ENCODE measurements at places on chromosomes 12 and 14.
A peak's percentile ranks its signal among the peaks of the same experiment; 100 is the strongest.

- DNase-seq: peak; percentile 70
Measured at GRCh38 chr12:113439606-113440030, 17.4 kb downstream of the SDSL start.

DNA sequence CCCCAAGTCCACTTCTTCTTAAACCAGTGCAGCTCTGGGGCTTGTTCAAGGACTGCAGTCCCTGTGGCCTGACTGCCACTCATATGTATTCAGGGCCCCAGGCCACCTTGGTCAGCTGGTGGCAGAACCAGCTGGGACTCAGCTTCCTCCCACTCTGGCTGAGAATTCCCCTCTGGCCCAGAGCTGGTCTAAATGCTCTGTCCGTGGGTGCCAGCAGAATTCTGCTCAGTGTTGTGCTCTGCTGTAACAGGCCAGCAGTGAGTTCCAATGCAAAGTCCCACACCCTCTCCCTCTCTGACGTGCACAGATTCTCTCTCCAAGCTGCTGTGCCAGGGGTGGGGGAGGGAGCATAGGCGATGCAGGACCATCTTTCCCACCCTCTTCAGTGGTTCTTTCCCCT, 210.4 kb upstream of the RGS6 start:
- no peak for DNase-seq

- peak; percentile 74 for DNase-seq
Measured at GRCh38 chr12:1171657-1172408, 180.8 kb downstream of the ERC1 start.

- DNase-seq: no peak
Measured at GRCh38 chr12:55955800-55956508, 9.9 kb downstream of the PMEL start.

GRCh38 chr14:29925736-29926135, 1.9 kb downstream of the PRKD1 start:
- no peak for DNase-seq

GRCh38 chr12:20475542-20475941, 107.2 kb downstream of the PDE3A start:
- no peak for DNase-seq

GRCh38 chr14:23600806-23601205, 22.2 kb upstream of the JPH4 start:
- no peak for DNase-seq

DNA sequence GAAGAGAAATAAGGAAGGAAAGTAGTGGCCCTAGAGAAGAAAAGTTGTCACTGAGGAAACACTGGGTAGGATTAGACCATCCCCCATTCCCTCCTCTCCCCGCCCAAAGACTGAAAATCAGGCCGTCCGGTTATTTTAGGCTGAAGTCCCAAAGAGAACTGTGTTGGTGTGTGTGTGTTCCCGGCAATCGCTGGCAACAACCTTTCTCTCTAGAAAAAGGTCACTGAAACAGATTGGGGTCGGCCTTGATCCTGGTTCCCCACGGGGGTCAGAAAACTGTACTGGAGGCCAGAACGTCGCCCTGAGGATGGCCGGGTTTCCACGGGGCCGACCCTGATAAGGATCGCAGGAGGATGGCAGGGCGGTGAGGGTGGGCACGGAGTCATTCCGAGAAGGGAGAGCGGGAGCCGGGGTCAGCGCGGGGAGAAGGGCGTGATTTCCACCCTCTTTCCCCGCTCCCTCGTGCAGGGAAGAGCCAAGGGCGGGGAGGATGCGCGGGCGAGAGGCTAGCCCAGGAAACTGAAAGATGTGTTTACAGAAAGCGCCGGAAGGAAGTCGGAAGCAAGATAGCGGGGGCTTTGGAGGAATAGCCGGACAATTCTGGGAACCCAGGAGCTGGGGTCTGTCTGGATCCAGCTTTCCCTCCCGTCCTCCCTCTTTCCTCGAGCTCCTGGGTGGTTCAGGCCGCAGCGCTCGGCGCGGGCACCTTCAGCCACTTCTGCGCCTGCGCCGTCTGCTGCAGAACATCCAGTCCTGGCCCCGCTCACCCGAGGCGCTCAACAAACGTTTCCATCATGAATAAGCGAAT, 25.3 kb upstream of the SPTLC2 start:
- DNase-seq: peak; percentile 80

DNA sequence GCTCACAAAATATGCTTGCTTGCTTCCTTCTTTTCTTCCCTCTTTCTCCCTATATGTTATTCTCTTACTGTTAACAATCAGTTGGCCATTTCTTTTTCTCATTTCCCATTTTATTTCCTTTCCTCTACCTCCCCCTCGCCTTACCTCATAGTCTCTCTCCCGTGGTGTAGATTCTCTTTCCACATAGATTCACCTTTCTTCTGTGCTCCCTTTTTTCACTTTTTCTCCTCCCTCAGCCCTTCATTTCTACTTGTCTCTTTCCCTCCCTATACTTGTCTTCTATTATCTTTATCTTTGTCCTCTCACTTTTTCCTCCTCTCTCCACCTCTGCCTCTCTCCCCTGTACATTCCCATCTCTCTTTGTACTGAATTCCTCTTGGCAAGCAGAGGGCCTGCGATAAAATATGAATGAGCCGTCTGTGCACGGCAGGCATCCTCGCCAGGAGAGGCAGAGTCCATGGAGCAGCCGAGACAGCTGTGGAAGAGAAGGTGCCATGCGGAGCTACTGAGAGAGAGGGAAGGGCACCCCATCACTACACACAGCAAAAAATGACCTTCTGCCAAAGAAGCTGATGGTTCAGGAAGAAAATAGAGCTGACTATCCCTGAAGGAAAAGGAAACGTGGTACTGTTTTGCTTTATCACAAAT, 12.1 kb downstream of the C14orf93 start:
- DNase-seq: peak; percentile 51

GRCh38 chr12:131613678-131614077, 97.2 kb upstream of the SFSWAP start:
- no peak for DNase-seq

DNA sequence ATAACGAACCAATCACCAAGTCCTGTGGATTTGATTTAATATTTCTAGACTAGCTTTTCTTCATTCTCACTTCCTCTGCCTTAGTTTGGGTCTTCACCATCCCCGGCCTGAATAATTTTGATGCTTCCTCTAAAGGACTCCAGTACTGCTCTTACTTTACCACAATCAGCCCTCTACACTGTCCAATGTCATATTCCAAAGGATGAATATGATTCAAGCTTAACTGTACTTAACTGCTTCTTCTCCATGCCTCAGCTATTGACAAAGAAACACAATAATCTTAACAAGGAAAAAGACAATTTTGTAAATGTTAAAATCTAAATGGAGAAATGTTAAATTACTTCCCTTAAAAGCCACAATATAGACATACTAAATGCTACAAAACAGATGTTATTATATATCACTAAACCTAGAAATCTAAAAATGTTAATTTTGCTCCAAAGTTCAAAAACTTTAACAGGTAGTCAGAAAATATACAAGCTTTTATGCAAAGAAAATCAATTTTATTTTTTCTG, 70.2 kb downstream of the STXBP6 start:
- DNase-seq: no peak

DNA sequence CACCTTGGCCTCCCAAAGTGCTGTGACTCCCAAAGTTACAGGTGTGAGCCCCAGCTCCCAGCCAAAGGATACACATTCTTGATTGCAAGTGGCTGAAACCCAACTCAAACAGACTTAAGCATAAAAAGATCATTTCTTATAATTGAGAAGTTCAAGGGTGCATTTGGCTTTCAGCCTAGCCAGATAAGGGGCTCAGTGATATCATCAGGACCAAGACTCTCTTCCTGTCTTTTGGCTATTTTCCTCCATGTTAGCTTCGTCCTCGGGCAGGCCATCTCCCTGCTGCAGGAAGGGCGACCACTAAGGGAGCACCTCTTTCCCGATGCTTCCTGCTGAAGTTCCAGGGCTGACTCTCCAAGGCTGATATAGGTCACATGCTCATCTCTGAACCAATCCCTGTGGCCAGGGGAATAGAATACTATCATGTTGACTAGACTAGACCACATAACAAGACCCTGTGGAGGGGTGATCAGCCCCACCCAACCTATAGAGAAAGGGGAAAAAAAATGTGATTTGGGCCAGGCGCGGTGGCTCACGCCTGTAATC, 9.8 kb upstream of the KRT8 start:
- no peak for DNase-seq

DNA sequence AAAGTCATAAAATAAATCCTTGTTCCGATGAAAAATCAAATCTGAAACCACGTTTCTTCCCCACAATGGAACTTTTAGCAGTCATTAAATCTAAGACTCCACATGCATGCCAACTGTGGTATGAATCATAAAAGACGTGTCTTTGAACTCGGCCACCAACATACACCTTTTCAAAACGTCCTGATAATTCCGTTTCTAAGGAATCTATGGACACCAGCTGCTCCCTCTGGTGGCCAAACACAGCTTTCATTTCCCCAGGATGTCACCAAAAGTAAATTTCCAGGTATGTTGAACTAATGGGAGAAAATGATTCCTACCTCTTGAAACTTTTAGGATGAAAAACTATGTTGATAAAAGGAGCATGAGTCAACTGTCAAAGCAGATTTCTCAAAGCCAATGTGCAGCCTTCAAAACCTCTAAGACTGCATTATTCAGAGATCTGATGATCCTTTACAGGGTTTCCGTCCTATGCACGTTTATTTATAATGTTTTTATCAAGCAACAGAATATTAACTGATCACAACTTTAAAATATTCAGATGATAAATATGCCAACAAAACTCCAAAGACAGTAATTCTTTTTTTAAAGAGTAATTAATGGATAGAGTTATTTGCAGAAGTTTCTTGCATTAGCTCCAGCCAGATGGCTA, 96.2 kb downstream of the CIT start:
- peak; percentile 51 for DNase-seq

DNA sequence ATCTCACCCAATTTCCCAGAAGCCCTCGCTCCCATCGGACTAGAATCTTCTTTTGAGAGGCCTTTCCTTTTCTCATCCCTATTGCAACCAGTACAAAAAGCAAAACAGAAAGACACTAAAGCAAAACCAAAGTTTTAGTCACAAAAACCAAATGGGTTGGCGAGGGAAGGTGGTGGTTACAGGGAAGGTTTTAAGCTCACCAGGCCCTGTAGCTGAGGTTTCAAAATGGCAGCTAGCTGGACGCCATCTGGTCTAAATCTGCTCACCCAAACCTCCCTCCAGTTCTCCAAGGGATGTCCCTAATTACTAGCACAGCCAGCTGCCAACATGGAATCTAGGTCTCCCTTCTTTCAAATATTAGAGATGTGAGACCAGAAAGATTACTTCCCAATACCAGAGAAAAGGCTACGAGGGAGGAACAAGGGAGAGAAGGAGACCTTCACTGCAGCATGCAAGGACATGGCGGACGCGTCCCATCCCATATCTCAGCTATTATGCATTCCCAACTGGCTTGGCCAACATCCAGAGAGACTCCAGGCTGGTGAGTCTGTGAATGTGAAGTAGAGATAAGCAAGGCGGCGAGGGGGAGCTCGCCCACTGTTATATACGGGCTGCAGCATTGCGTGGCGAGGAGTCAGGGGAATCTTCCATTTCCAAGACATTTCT, 70.8 kb downstream of the DPF3 start:
- DNase-seq: no peak

DNA sequence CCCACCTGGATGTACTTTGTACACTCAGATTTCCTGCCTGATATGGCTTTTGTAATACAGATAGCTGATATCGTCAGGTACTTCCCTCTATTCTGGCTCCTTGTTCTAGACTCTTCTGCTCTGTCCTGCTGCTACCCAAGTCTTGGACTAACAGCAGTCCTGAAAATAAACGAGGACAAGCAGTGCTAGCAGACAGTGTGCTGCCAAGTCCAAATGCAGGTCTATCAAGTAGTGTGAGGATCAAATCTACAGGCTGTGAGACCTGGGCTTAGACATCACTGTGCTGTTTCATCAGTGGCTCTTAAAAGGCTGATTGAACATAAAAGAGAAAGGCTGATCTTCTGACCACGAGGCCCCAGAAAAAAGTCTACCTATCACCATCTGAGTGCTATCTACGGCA, 418.1 kb downstream of the APAF1 start:
- DNase-seq: no peak

GRCh38 chr14:65237941-65238340, 135.6 kb upstream of the MAX start:
- no peak for DNase-seq

GRCh38 chr14:71725922-71726579, 206.2 kb upstream of the RGS6 start:
- peak; percentile 70 for DNase-seq

DNA sequence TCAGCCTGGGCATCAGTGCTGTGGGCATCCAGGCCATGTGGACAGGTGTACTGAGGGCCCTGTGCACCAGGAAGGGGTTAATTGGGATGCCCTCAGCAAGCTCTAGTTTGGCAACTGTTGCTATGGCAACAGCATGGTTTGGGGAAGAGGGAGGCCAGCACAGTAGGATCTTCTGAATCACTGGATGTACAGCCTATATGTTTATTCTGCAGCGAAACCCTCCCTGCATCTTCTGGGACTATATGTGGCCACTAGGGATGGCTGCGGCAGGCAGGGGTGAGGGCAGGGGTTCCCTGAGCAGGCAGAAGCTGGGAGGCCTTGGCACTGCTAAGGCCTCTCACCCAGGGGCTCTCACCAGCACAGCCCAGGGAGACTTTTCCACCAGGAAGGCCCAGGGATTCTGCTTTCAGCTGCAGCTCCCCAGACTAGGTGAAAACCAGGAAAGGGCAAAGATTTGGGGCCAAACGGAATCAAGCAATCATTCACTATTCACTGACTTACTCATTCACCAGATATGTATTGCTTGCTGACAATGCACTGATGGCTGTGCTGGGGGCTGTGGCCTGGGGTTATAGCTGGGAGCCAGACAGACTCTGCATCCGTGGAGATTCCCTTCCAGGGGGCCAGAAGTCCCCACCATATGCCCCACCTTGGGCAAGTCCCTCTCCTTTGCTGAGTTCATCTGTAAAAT, 42.8 kb downstream of the IRF2BPL start:
- DNase-seq: no peak

Measured in tongue (tissue), 3 donors.